ENCODE measurements at places on chromosomes 5 and 9. TPM values are rescaled to one million over a fixed set of nuclear protein-coding genes. Genes with fewer than 3 reads are reported as not detected.

DNA sequence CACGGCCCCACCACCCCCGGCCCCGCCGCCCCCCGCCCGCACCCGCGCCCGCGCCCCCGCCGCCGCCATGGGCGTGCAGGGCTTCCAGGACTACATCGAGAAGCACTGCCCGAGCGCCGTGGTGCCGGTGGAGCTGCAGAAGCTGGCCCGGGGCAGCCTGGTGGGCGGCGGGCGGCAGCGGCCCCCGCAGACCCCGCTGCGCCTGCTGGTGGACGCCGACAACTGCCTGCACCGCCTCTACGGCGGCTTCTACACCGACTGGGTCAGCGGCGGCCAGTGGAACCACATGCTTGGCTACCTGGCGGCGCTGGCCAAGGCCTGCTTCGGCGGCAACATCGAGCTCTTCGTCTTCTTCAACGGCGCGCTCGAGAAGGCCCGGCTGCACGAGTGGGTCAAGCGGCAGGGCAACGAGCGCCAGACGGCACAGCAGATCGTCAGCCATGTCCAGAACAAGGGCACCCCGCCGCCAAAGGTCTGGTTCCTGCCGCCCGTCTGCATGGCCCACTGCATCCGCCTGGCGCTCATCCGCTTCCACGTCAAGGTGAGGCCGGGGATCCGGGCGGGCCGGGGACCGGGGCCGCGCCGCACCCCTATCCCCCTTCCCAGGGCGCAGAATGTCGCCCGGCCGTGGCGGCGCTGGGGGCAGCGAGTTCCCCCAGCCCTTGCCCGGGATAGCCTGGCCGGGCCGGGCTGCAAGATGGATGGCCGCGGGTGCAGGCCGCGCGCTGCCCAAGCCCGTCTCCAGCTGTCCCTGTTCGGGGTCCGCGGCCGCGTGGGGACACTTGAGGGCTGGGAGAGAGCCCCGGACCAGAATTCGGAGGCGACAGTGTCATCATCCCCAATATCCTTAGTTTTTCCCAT lies 594 bp downstream of the FAM120A start:
- DNase-seq: peak; percentile 20

DNA sequence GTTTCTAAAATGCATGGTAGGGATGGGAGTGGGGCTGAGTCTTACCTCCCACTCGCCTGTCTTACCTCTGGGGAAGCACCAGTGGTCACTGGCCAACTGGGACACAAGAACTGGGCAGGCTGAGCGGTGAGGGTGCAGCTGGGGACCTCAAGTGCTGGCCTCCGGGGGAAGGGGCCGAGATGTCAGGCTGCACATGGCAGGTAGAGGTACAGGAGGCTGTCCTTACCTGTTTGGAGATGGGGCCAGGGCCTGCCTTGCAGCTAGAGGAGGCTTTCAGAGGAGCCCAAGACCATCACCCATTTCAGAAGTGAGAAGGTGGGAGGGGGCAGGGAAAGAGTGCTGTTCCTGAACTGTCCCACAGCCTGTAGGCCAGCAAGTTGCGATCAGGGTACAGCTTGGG lies 14.2 kb downstream of the PSAT1 start:
- DNase-seq: no peak

DNA sequence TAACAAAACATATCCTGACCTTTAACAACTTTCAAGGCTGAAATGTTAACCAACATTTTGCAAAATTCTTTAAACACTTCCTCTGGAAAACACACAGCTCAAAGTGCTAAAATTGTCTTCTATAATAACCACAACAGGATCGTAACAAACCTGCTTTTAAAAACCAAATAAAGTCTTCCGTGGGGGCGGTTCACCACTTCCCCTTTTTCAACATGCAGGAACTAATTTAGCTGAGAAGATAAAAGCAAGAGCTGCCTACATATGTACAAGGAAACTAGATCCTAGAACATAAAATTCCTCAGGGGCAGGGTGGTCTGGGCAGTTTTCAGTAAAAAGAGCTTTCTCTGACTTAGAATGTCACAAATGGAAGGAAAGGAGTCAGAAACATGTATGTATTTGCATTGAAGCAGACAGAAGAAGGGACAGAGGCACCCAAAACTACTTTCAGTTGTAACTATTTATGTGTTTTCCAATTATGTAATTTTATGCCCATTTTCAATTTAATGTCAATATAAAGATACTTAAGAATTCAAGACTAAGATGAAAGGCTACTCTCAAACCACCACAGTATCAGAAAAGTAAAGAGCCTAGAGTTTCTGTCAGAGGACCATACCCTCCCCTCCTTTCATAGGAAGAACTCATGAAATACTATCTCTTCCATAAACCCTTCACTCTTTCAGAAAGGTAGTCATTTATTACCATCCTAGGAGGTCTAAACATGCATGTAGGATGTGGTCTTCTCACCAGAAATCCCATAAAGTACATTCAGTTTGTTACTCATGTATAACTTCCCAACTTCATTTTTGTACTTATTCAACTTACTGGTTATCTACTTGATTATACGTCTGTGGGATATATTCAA lies 185.9 kb upstream of the RASA1 start:
- no peak for DNase-seq

DNA sequence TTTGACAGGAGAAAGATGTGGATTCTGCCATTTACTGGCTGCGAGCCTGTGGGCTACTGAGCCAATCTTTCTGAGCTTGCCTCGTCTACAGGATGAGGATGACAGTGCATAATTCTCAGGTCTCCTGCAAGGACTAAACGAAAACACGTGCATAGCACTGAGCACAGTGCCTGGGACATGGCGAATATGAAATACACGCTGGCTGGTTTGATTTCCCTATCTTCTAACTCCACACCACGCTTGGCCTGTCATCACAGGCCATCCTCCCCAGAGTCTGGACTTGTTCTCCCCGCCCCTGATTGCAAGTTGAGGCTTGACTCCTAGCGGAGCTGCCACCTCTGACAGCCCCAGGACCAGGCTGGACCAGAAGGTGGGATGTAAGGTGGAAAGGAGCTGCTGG lies 37.9 kb downstream of the ARPC5L start:
- no peak for DNase-seq

DNA sequence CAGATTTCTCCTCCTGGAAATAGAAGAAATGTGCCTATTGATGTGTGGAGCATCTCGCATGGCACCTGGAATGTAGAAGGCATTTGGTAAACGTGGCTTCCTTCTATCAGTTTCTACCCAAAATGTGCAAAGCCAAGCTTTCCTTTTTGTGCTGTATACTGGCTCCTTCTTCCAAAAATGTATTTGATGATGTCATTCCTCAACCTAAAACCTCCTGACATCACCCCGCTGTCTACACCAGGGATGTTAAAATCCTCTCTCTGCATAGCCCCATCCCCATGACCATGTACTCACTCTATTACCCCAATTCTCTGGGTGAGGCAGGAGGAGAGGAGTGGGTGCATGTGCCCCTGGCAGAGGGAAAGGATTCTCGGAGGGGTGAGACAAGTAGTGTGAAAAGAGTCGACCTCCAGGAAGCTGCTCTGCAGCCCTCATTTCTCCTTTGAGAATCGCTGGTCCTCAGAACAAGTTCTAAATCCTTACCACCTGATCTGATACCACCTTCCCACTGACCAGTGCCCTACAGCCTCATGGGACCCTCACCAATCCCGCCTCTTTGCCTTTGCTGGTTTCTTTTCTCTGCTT lies 11.7 kb upstream of the MED10 start:
- no peak for DNase-seq

GRCh38 chr5:149372932-149373331 lies 6.2 kb downstream of the IL17B start:
- no peak for DNase-seq

GRCh38 chr9:71690063-71690688 lies 78.1 kb downstream of the CEMIP2 start:
- no peak for DNase-seq

GRCh38 chr5:14521748-14522147 lies 59.8 kb upstream of the OTULINL start:
- DNase-seq: no peak

- DNase-seq: no peak
Observed at GRCh38 chr9:99867536-99867935, 38.9 kb upstream of the STX17 start.

DNA sequence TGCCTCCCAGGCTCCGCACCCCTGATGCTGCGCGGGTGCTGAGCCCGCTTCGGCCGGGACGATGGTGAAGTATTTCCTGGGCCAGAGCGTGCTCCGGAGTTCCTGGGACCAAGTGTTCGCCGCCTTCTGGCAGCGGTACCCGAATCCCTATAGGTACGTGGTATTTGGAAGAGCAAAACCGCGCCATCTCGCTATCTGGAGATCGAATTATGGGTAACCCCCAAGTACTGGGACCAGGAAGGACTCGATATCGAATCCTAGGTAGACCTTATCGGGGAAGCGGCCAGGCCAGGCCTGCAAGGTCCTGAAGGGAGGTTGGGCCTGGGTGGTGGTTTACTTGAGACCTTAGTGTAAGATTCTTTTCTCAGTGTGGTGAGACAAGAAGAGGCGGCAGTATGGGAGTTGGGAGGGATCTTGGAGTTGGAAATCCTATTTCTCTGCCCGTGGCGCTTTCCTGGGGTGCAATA lies 359 bp downstream of the PRELID1 start:
- DNase-seq: no peak

- DNase-seq: no peak
Observed at GRCh38 chr5:180128671-180129261, 57.2 kb upstream of the RNF130 start.

GRCh38 chr9:127921557-127922120 lies 4.8 kb upstream of the ST6GALNAC4 start:
- peak; percentile 73 for DNase-seq

- no peak for DNase-seq
Observed at GRCh38 chr5:73284220-73284795, 111.3 kb downstream of the TMEM174 start.

DNA sequence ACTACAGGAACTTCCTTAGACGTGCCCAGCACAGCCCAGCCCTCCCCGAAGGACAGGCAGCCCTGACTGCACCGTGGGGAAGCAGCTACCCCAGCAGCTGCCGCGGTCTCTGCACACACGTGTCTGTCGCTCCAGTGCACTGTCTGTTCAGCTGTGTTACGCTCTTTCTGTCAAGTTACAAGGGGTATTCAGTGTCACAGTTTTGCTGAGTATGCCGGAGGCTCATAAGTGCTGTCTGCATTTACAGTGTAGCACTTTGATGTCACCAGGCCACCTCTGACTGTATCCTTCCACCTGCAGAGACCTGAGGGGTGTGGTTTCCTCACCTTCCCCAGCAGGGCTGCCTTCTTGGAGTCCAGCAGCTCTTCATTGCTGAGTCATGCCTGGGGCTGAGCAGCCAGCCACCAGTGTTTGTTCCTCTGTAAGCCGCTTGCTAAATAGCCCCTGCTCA lies 126.8 kb downstream of the EHMT1 start:
- DNase-seq: no peak

DNA sequence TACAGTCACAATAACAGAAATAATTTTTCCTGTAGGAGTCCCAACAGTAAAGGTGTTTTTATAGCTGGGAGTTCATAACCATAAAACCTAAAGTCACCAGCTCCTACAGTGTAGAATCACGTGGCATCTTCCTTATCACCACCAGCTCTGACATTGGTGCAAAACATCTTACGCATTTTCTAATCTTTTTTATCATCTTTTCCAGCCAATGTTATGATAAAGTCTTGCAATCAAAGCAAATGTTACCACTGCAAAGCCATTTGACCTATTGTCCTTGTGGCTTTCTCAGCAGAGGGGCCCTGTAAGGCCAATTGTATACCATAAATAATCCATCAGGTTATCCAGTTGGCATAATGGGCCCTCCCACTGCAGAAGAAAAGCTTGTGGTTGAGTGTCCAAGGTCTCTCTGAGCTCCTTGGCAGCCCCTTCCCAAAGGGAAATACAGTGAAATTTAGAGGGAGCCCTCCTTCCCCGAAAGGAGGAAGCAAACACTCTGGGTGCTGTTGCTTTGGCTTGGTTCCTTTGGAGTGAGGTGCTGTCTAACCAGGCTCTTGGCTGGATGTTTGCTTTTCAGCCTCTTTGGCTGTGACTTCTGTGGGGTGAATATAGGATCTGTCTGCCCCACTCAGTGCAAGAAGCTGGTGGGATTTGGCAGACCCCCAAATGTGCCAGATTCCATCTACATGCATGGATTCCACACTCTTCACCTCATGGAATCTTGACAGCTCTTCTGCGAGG lies 29.3 kb upstream of the CPEB4 start:
- no peak for DNase-seq

DNA sequence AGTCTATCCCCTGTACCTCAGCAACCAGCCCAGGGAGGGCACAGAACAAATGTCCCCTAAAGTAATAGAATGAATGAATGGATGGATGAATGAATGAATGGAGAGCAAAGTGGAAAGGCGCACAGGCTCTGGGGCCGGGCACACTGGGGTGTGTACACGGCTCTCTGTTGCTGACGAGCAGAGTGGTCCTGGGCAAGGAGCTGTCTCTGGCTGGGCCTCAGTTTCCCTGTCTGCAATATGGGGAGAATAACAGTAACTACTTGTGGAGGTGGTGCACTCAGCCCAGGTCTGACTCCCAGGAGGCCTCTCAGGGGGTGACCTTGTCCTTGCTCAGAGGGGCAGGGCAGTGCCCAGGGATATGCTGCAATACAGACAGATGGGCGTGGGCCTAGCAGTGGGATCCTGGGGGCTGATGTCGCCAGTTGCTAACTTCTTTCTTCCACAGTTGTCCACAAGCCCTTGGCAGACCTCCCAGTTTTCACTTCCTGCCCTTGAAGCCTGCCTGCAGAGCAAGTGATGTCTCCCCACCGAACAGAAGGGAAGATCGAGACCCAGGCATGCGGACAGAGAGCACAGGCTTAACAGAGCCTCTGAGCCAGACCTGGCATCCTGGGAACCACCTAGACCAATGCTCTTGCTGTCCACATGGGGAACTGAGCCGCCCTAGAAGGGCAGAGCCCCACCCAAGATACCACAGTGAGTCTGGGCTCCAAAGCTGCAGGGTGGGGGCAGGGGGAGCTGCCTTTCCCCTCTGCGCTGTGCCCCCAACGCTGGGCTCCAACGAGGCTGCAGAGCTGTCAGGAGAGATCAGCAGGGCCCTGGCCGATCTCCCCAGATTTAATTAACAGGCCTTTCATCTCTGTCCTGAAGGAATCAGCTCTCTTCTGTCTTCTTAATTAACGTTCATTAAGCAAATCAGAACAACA lies 13.6 kb upstream of the LAMC3 start:
- DNase-seq: no peak

DNA sequence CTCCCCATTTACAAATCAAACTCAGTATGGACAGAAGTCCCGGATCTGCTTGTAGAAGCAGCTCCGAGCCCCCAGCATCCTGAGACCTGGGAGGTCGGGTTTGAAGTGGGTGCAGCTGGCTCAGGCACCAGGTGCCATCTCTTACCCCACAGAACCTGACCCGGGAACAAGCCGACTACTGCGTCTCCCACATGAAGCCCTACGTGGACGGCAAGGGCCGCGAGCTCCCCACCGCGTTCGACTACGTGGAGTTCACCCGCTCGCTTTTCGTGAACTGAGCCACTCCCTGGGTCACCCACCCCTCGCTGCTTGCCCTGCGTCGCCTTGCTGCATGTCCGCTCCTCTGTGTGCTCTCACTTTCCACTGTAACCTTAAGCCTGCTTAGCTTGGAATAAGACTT lies 23.6 kb downstream of the DYNC2I2 start:
- no peak for DNase-seq

GRCh38 chr9:136181784-136182419 lies 23.0 kb downstream of the LHX3 start:
- no peak for DNase-seq

GLIPR2 gene
- total RNA-seq: 0.19 TPM

SOX30 gene
- 0.09 TPM for total RNA-seq

DMXL1 gene
- total RNA-seq: 46.6 TPM

PTTG1 gene
- total RNA-seq: 144 TPM

OSMR gene
- 76.4 TPM for total RNA-seq

NFIL3 gene
- total RNA-seq: 12.4 TPM

ANKRD34B gene
- total RNA-seq: 0.29 TPM

TTC33 gene
- 11.3 TPM for total RNA-seq

ISL1 gene
- total RNA-seq: 9.4 TPM

FCN2 gene
- total RNA-seq: not detected

IL13 gene
- not detected for total RNA-seq

KCTD16 gene
- 0.14 TPM for total RNA-seq

Measured in Calu3 (cell line).